ENCODE measurements at places on chromosomes 12 and 14. TPM values are rescaled to one million over a fixed set of nuclear protein-coding genes. Genes with fewer than 3 reads are reported as not detected.
A peak's percentile ranks its signal among the peaks of the same experiment; 100 is the strongest.

- no peak for DNase-seq
These were observed 33.4 kb downstream of the CDC42BPB start for GRCh38 chr14:103023881-103024473.

RPL10L gene
- not detected for total RNA-seq

DNA sequence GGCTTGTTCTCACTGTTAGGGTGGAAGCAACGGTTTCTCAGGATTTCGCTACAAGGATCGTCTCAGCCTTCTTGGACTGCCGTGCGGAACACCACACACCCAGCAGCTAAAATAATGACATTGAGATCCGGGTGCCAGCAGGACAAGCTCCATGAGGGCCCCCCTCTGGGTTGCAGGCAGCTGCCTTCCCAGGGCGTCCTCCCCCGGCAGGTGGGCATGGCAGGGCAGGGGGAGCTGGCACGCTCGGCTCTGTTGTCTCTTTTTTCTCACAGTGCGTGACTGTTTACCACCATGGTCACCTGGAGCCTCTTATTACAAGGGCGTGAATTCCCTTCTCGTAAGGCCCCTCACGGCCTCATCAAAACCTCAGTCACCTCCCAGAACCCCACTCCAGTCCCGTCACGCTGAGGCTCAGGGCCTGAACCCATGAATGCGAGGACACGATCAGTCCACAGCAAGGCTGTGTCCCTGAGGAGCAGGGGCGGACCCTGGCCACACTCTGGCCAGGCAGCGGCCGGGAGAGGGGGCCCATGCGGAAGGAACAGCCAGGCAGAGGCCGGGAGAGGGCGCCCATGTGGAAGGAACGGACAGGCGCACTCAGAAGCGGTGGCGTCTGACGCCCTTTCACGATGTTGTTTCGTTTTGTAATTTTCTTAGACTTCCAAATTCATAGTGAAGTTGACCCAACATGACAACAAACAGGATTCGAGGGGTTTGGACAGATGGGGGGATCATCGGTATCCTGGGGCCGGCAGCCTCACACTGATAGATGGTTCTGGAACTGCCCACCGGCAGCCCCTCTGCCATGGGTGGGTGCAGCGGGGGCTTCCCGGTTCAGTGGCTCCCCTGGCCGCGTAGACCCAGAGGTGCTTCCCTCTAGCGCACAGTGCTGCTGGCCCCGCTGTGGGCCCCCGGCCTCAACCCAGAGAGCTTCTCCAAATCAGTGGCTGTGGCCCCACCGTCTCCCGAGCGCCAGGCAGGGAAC, 10.0 kb downstream of the LRCOL1 start:
- DNase-seq = peak; percentile 84

DNA sequence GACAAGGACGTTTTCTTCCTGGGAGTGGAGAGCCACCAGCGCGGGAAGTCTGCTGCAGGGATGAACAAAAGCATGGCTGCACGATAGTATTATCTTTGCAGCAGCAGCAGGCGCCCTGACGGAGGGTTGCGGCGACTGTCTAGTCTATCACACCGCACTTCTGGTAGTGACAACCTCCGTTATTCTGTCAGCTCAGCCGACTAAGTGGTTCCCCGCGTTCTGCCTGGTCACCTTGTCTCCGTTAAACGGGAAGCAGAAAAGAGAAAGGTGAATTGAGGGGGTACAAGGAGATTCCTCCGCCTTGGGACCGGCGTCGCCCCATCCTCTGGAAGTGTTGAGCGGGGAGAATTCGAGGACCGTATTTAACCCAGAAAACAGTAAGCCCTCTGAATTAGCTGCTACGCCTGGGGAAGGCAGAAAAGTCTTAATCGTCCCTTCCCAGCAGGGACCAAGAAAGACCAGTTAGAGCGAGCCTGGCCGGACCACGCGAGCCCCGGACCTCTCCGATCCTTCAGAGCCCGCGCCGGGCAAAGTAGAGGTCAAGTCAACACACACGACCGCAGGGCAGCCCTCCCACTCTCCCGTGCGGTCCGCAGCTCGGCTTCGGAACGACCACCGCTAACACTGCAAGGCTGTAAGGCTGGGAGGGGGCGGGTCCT, 536 bp upstream of the DAAM1 start:
- DNase-seq = peak; percentile 60

GRCh38 chr12:55736780-55737580, 5.9 kb upstream of the GDF11 start:
- peak; percentile 73 for DNase-seq

ERP27 gene
- total RNA-seq = 0.25 TPM

DNA sequence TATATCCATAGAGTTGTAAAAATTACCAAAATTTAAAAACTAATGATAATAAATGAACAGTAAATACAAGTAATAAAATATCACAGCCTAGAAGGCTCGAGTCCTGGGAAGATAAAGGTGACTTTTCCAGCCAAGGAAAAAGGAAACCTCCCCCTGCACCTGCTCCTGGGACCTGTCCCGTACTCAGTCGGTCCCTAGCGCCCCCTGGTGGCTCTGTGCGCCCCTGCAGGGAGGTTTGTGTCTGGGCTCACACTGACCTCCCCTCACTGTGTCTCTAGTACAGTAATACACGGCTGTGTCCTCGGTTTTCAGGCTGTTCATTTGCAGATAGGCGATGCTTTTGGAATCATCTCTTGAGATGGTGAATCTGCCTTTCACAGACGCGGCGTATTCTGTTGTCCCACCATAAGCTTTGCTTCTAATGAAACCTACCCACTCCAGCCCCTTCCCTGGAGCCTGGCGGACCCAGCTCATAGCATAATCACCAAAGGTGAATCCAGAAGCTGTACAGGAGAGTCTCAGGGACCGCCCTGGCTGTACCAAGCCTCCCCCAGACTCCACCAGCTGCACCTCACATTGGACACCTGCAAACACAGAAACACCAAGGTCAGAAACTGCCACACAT, 1030.4 kb downstream of the TMEM121 start:
- peak; percentile 48 for DNase-seq

GRCh38 chr14:88289234-88289633, 33.8 kb downstream of the KCNK10 start:
- no peak for DNase-seq

DNA sequence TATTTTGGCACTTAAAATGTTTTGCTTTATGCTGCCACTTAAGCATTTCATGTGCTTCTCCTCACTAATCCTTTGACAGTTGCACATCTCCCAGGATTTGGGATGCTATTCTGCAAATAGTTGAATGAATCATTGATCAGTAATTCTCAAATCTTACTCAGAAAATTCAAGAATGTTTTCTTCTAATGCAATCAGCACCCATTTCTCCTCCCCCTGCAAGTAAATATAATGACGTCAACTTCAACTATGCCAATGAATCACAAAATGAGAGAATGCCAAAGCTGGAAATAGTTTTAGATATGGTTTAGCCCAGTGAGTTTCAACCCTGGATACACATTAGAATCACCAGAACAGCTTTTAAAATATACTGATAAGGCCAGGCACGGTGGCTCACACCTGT, 2.1 kb upstream of the BLOC1S1 start:
- DNase-seq = peak; percentile 6

KCNH3 gene
- total RNA-seq = 0.30 TPM

DNA sequence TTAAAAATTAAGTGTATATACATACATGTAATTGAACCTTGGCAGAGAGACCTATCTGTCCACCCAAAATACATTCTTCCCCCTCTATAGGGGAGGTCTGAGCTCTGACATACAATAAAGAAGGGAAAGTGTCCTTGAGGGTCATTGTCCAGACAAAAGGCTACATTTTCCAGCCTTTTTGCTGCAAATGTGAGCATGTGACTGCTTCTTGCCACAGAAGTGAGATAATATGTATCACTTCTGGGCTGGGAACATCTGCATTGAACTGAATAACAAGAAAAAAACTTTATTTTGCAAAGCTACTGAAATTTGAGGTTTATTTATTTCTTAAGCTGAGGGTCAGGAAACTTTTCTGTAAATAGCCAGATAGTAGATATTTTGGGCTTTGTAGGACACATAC, 131.3 kb downstream of the TBC1D30 start:
- DNase-seq = no peak

DNA sequence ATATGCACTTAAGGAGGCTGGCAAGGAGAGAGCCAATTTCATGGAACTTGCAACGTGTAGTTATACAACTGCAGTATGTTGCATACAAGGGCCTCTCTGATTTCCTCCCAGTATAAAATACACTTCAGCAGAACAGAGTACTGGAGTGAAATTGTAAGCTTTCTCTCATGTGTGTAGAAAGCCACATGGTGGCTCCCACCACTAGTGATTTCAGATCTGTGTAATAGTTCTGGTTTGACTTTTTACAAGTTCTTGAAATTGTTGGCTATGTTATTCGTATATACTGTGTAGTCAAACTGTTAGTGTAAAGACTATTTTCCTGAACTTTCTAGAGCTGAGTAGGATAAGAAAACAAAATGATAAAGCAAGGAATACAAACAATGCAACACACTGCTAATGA, 16.4 kb upstream of the LMO3 start:
- DNase-seq = no peak

- DNase-seq = no peak
These were observed 368.7 kb upstream of the GARIN6 start for GRCh38 chr12:99278899-99279298.
